ENCODE measurements at places on chromosomes 11 and 22.
A peak's percentile ranks its signal among the peaks of the same experiment; 100 is the strongest.

DNA sequence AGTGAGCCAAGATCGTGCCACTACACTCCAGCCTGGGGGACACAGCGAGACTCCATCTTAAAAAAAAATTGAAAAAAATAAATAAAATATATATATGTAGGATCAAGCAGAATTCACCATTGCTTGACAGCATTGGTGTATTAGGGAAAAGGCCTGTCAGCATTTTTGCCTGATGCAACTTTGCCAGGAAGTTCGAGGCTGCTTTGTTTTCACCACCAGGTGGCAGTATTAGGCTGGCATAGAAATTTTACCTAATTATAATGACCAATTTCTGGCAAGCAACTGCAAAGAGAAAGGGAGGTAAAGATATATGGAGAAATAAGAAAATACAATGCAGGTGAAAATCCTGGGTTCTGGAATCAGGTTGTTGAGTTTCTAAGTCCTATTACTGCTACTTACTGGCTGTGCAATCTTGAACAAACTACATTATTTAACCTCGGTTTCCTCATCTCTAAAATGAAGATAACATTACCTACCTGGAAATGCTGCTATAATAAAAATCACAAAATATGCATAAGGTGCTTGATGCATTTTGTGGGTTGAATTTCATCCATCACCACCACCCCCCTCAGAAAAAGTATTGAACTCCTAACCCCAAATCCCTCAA, 24.7 kb downstream of the LAYN start:
- no peak overlapping the region for H3K27ac ChIP-seq
- H3K4me1 ChIP-seq, result no peaks in the 10 kb centered on the region
- H3K4me3 ChIP-seq, result no peak overlapping the region
- no peaks in the 10 kb centered on the region for H3K36me3 ChIP-seq
- DNase-seq, result peak; percentile 76

GRCh38 chr22:41524251-41524661, 20.0 kb downstream of the POLR3H start:
- H3K4me3 ChIP-seq, result no peak overlapping the region
- no peak overlapping the region for H3K27ac ChIP-seq
- H3K36me3 ChIP-seq, result peaks cover 11% of the 10 kb centered on the region
- H3K27me3 ChIP-seq, result no peaks in the 10 kb centered on the region
- no peaks in the 10 kb centered on the region for H3K4me1 ChIP-seq
- DNase-seq, result no peak

- DNase-seq, result no peak
- no peaks in the 10 kb centered on the region for H3K27me3 ChIP-seq
- peaks cover 2% of the 10 kb centered on the region for H3K4me1 ChIP-seq
- no peak overlapping the region for H3K4me3 ChIP-seq
- no peaks in the 10 kb centered on the region for H3K36me3 ChIP-seq
Measured at GRCh38 chr11:125393331-125393730, 102.7 kb downstream of the FEZ1 start.

- H3K4me3 ChIP-seq, result no peak overlapping the region
- H3K36me3 ChIP-seq, result no peaks in the 10 kb centered on the region
- peaks cover 48% of the 10 kb centered on the region for H3K27me3 ChIP-seq
- H3K27ac ChIP-seq, result no peak overlapping the region
Measured at GRCh38 chr22:29727131-29727523, 7.3 kb downstream of the CABP7 start.
